RWPE2 (cell line): ENCODE measurements at places on chromosomes 13 and 19.

DNA sequence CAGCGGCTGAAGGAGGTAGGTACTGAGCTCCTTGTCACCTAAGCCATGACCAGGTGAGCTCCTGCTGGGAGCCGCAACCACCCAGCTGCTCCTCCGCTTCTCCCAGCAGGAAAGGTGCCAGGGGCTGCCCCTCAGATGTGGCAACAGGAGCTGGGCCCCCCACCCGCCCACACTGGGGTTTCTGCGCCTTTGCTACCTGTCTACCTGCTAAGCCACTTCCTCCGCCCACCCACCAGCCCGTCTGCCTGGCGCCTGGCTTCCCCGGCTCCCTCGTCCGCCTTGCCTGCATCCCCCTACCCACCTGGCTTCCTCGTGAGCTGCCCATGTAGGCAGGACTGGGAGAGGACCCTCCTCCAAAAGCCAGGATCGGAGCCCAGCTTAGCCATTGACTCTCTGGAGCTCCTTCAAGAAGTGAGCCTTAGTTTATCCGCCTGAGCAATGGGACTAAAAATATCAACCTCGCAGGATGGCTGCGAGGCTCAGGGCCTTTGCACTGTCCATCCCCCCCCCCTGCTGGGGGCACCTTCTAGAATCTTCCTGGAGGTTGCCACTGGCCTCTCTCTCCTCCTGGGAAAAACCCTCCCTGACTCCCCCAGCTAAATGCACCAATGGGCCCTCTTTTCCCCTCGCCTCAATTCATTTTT, 55.8 kb upstream of the KLF2 start:
- peak; percentile 55 for DNase-seq

- DNase-seq: no peak
Measured at GRCh38 chr19:49475995-49476880, 2.2 kb downstream of the FLT3LG start.

DNA sequence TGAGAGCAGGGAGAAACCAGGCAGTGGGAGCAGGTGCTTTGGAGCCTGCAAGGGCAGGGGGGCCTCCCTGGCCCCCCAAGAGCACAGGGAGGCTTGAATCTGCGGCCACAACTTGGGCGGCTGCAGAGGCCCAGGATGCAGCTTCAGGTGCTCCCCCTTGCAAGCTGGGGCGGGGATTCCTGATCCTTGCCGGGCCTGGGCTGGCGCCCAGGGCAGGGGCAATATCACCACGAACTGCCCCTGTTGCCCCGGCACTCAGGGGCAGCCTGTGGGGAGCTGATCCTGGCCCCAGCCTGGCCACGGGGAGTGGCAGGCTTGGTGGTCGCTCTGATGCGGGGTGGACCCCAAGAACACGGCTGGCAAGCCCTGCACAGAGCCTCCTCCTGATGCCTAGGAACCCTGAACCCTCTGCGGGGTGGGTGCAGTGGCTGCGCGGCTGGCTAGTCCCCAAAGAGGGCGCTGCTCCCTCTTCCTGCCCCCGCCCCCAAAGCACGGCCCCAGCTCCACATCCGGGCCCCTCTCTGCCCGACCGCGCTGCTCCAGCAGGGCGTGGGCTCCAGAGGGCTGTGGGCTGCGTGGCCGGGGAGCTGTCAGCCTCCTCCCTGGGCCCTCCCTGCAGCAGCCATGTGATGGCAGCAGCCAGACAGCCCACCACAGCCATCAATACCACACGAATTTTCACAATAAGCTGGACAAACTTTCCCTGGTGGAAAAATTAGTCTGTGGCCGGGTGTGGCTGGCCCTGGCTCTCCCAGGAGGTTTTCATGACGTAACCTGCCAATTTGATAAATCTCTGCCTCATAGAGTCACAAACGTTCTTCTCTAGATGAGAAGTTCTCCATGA, 21.0 kb downstream of the TNFSF9 start:
- no peak for DNase-seq

GRCh38 chr13:107974409-107974808, 240.9 kb downstream of the LIG4 start:
- DNase-seq: no peak

- no peak for DNase-seq
Measured at GRCh38 chr13:85095418-85096272, 703.6 kb downstream of the SLITRK6 start.

DNA sequence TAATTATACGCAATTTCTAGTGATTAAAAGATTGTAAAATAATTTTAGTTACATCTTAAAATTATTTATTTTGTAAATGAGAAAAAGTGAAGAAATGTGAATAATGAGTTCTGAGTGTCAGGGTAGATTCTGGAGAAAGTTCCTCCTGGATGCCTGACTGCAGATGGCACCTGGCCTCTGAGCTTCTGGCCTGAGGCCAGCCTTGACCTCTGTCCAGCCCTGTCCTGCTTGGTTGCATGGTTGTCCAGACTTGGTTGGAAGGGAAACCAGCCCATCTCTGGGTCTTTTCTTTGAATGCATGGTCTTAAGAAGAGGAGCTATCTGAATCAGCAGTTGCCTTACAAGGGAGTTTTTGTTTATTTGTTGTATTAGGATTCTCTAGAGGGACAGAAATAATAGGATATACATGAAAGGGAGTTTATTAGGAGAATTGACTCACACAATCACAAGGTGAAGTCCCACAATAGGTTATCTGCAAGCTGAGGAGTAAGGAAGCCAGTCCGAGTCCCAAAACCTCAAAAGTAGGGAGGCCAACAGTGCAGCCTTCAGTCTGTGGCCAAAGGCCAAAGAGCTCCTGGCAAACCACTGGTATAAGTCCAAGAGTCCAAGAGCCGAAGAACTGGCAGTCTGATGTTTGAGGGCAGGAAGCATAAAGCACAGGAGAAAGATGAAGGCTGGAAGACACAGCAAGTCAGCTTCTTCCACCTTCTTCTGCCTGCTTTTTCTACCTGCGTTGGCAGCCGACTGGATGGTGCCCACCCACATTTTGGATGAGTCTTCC, 385.8 kb downstream of the ZNF536 start:
- DNase-seq: no peak

DNA sequence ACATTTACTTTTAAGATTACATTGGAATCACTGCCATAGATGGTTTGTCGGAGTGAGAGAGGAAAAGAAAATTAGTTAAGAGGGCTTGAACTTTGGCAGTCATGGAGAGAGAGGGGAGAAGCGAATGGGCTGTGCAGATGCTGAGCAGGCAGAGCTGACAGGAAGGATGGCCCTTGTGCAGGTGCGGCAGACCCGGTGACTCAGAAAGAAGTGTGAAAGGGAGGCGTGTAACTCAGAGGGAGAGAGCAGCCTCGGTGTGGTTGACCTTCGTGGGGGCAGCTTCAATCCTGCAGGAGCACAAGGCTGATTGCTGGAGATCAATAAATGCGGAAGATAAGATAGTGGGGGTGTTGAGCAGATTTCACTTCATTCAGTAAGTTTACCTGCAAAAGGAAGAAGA, 76.9 kb downstream of the TNFSF13B start:
- DNase-seq: no peak

DNA sequence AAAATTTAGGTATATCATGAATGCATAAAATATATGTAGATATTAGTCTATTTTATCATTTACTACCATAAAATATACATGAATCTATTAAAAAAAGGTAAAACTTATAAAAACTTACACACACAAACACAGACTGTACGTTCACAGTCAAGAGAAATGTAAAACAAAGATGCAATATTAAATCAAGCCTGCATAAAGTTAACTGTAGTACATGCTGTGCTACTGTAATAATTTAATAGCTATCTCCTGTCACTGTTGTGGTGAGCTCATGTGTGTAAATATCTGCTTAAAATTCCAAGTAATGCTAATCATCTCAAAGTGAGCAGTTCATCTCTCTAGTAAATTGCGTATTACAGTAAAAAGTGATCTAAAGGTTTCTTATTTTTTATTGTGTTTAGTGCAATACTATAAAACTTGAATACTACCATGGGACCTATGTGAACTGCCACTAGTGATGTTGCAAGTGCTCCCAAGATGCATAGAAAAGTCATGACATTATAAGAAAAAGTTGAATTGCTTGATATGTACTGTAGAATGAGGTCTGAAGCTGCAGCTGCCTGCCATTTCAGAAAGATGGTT, 762 bp upstream of the ZNF233 start:
- no peak for DNase-seq

- DNase-seq: no peak
Measured at GRCh38 chr13:19178901-19179593, 2.6 kb downstream of the TUBA3C start.

DNA sequence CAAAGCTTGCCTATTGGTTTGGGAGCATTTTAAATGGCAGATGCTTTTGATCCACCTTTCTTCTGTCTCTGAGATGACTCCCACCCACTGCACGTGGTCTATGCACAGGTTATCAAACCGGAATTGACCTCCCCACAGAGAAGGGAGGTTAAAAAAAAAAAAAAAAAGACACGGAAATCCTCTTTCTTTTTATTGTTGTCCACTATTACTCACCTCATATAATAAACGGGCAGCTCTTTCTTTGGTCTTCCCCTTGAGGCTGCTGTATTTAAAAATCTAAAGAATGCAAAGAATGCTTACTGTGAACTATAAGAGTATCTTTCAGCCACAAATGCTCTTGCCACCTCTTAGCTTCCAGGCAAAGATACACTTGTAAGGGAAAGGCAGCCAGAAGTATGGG, 329.7 kb downstream of the NDFIP2 start:
- no peak for DNase-seq

- no peak for DNase-seq
Measured at GRCh38 chr19:33052352-33052972, 12.2 kb downstream of the RHPN2 start.

- DNase-seq: peak; percentile 95
Measured at GRCh38 chr13:102798581-102799425, at the start of the genes BIVM and POGLUT2. TSS of gene BIVM (plus strand) at chr13:102799119. CDS start at chr13:102807268, 8,149 bp downstream. TSS of gene POGLUT2 (minus strand) at chr13:102798976. CDS start at chr13:102798670, 306 bp downstream.
